ENCODE measurements at places on chromosomes 7 and 10. TPM values are rescaled to one million over a fixed set of nuclear protein-coding genes. Genes with fewer than 3 reads are reported as not detected.

LBX1 gene
- total RNA-seq: not detected

ASZ1 gene
- not detected for total RNA-seq

TEX47 gene
- total RNA-seq: not detected

DGKI gene
- 0.91 TPM for total RNA-seq

MEOX2 gene
- 0.20 TPM for total RNA-seq

HYAL4 gene
- not detected for total RNA-seq

DNA sequence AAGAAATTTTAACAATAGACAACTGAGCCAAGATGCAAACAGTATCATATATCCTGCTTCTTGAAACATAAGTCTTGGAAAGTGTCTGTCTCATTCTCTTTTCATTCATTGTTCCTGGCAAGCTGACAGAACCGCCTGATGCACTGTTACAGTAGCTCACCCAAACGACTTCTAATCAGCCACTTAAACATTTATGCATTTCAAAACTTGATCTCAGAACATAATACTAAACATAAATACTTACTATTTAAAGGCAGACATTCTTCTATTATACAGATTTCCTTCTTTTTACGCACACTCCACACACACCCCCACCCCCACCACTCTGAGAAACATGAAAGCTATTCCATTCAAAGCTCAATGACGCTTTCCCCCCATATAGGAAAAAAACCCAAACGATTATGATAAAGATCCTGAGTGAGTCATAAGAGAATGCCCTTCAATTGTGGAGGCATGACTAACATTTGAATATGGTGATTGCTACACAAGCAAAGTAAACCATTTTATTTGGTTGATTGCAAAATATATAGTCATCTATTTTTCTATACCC lies 30.5 kb downstream of the SHTN1 start:
- H3K27ac ChIP-seq: no peak overlapping the region
- no peak for DNase-seq
- H3K4me3 ChIP-seq: no peak overlapping the region

GRCh38 chr7:91759205-91759863 lies 121.2 kb downstream of the MTERF1 start:
- H3K27me3 ChIP-seq: no peaks in the 10 kb centered on the region
- peak; percentile 23 for DNase-seq
- H3K4me3 ChIP-seq: no peak overlapping the region
- no peak overlapping the region for H3K27ac ChIP-seq
- H3K36me3 ChIP-seq: peaks cover 6% of the 10 kb centered on the region

DNA sequence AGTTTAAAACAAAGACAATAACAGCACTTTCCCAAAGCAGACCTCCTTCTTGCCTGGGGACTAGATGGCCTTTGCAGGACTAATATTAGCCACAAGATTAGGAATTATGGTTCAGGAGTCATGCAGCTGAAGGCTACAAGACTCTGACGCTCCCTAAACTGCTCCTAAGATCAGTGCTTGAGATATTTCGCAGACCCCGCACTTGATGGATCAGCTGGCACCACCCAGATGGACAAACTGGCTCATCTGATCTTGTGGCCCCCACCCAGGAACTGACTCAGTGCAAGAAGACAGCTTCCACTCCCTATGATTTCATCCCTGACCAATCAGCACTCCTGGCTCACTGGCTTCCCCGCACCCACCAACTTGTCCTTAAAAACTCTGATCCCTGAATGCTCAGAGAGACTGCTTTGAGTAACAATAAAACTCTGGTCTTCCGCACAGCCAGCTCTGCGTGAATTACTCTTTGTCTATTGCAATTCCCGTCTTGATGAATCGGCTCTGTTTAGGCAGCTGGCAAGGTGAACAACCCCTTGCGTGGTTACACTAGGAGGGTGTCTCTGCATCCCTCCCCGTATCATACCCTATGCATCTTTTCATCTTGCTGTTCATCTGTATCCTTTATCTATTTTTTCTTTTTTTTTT lies 26.9 kb upstream of the NRBF2 start:
- no peaks in the 10 kb centered on the region for H3K4me1 ChIP-seq
- H3K27me3 ChIP-seq: peaks cover 3% of the 10 kb centered on the region
- no peaks in the 10 kb centered on the region for H3K36me3 ChIP-seq
- H3K4me3 ChIP-seq: no peak overlapping the region
- H3K27ac ChIP-seq: no peak overlapping the region
- DNase-seq: no peak

DNA sequence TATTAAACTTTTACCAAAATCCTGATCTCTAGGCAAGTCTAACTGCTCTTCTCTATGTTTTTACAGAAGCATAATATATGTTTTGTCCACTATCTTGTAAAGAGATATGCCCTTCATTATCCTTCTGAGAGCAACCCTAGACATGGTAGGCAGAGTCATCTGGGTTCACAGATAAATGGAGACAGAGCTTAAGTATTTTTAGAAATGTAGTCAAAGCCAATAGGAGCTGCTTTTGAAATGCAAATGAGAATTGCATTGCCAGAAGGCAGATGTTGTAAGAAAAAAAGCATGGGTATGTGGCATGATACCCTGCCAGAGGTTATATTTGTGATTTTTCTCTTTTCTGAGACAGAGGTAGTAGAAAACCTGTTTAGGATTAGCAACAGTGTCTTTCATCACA lies 964.8 kb downstream of the SORCS3 start:
- no peaks in the 10 kb centered on the region for H3K27me3 ChIP-seq
- peaks cover 3% of the 10 kb centered on the region for H3K4me1 ChIP-seq
- peaks cover 3% of the 10 kb centered on the region for H3K36me3 ChIP-seq
- DNase-seq: no peak
- no peak overlapping the region for H3K27ac ChIP-seq
- no peak overlapping the region for H3K4me3 ChIP-seq

GRCh38 chr7:42959549-42959948 lies 27.4 kb downstream of the MRPL32 start:
- peaks cover 6% of the 10 kb centered on the region for H3K4me1 ChIP-seq
- H3K36me3 ChIP-seq: peaks cover 2% of the 10 kb centered on the region
- no peak overlapping the region for H3K4me3 ChIP-seq

DNA sequence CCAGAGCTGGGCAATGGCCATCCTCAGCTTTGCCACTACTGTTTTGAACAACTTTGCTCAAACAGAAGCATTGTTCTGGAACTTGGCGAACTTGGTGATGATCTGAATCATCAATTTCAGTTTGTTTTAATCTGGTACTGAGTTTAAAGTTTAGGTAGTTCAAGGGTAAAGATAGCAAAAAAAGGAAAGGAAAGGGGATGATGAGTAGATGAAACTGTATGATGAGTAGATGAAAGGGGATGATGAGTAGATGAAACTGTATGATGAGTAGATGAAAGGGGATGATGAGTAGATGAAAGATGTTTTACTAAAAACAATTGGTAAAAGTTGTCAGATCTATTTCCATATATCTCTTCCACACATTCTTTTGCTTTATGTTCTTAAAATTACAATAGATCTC lies 737.0 kb downstream of the LRMDA start:
- peaks cover 8% of the 10 kb centered on the region for H3K4me1 ChIP-seq
- no peak for DNase-seq
- no peaks in the 10 kb centered on the region for H3K27me3 ChIP-seq
- H3K27ac ChIP-seq: no peak overlapping the region
- H3K36me3 ChIP-seq: peaks cover 6% of the 10 kb centered on the region
- H3K4me3 ChIP-seq: no peak overlapping the region

DNA sequence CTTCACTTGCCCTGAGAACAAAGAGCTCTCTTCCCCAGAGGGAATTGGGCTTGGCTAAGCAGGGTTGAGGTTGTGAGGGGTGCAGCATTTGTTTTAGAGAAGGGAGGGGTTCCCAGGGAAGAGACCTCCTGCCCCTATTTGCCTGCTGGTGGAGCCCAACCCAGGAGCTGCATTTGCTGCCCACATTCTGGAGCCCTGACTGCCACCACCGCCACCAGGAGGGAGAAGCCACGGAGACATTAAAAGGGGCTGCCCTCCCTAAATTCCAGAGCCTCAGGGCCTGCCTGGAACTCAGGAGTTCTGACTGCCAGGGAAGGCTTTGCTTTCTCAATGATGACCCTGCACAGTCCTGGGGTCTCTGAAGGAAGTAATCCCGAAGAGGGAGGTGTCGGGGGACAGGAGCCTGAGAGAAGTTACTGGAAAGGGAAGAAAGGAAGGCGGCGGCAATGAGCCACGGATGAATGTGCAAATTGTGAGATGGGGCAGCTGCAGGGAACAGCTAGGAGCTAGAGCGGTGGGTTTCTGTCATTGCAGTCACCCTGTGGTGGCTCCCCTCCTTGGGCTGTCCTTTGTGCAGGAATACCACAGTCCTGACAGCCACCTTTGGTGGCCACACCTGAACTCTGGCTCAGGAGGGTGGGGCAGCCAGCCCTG lies 51.3 kb downstream of the NEURL1 start:
- DNase-seq: no peak
- peaks cover 14% of the 10 kb centered on the region for H3K27me3 ChIP-seq
- no peak overlapping the region for H3K27ac ChIP-seq
- no peaks in the 10 kb centered on the region for H3K36me3 ChIP-seq
- peaks cover 28% of the 10 kb centered on the region for H3K4me1 ChIP-seq

Data from progenitor cell of endocrine pancreas (in vitro differentiated cells).